Left renal cortex interstitium (tissue), 4 donors: ENCODE measurements at places on chromosomes 3 and 15.

GRCh38 chr3:65604863-65605526 lies 433.7 kb downstream of the MAGI1 start:
- DNase-seq: no peak

DNA sequence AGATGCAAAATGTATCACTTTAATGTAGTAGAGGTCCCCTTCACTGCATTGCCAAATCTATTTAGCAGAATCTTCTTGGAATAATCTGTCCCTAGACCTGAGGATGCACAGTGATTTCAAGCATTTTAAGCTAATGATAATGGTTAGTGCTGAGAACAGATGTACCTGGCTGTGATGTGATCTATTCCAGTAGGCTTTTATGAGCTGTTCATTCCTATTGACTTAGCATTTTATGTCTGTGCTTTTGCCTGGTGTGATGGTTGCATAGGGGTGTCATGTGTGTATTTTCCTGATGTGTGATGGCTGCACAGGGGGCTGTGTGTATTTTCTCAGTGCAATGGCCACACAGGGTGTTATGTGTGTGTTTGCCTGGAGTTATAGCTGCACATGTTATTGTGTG lies 272.9 kb downstream of the TIGIT start:
- no peak for DNase-seq

- no peak for DNase-seq
Measured at GRCh38 chr3:192850451-192850981, 67.1 kb downstream of the MB21D2 start.

DNA sequence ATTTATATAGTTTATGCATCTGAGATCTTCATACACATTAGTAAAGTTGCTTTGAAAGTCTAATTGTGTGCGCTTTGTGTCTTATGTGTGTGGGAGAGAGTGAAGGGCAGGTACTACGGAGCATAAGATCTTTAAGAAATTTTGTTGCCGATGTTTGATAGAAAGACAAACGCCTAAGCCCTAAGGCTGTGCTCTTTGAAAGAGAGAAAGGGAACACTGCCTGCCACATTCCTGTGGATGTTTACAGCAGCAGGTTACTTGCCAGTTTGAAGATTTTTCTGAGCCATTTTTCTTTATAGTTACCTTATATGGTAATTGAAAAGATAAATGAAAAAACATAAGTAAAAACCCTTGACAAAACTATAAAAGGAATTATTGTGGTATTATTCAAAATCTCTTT lies 17.0 kb downstream of the DTWD1 start:
- no peak for DNase-seq

DNA sequence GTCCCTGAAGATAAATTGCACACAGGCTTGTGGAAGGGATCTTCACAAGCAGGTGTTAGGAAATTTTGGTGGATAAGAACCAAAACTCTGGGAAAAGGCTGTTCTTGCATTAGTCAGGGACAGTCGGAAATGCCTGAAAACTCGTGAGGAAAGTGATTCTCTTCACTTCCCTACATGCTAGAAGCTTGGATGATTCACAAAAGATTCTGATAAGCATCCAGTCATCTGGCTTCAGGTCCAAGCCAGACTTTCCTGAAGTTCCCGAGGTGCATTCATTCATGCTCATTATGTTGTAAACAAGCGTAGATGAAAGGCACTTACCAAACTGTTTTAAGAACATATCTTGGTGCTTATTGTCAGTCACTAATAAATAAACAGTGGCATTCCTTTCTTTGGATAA lies 1028.7 kb downstream of the NTRK3 start:
- DNase-seq: no peak

- no peak for DNase-seq
Measured at GRCh38 chr3:139339219-139339906, 4.5 kb upstream of the MRPS22 start.

- no peak for DNase-seq
Measured at GRCh38 chr3:65713016-65713415, 325.7 kb downstream of the MAGI1 start.

DNA sequence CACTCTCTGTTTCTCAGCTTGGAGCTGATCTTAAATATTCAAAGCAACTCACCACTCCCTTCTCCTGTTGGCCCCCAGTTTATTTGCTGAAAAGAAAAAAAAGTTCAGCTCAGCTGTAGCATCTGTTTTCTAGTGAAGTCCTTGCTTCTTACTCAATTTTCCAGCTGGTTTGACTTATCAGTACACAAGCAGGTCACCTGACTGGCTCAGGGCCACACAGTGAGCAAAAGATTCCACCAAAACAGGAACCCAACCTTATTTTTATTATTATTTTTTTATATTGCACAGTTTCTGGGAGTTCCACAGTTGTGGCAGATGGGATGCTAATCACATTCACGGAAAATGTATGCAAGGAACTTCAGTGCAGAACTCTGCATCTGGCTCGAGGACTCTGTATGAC lies 390.7 kb upstream of the RGMA start:
- no peak for DNase-seq

DNA sequence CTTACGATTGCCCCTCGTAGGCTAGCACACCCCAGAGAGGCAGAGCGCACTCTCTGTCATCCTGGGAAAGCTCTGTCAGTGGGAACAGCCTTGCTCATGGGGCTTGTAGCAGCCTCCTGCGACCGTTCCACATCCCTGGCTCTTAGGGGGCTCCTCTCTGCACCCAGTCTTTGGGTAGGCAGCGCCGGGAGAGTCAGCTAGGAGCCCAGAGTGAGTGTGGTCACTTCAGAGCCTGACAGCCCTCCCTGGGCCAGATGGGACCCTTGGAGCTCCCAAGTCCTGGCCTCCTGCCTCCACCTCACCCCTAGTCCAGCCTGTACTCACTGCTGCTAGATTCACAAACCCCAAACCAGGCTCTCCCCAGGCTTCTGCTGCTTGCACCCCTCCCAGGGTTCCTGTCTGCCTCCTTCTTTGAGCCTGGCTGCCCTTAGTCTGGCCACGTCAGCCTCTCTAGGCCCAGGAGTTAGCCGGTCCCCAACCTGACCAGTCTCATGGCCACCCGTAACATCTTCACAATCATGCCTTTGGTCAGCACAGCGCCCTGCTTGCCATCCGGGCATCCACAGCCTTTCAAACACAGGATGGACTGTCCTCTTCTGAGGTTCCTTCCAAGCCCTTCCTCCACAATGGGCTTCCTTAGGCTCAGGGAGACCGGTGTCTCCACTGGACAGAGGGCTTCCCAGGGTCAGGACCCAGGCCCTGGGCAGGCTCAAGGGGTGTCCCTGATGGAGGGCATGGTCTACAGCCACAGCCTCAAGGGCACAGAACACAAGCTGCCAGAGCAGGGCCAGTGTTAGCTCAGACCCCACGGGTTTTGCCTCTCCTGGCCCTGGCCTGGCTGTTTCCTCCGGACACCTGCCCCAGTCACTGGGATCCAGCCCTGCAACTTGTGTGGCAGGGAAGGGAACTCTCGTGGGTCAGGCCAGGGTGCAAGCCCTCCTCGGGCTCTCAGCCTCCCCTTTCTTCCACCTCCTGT lies 4.6 kb downstream of the ACSBG1 start:
- DNase-seq: no peak

DNA sequence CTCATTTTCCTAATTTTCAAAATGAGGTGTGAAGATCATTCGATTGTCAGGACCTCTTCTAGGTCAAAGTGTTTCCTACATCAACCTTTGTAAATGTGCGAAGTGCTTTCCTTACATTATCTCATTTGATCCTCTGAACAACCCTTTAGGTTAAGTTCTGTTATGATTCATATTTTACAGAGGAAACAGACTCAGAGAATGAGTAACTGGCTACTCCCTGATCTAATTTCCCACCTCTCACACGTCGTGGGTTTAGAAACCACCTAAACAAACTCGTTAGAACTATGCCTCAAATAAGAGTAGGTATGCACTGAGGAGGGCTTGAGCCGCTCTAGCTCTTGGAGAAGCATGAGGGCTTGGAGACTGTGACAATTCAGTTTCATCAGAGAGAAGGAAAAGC lies 148.6 kb downstream of the CD47 start:
- DNase-seq: no peak

- no peak for DNase-seq
Measured at GRCh38 chr3:65314916-65315315, 627.1 kb upstream of the ADAMTS9 start.

- no peak for DNase-seq
Measured at GRCh38 chr3:115624029-115624741, 875 bp downstream of the GAP43 start.

DNA sequence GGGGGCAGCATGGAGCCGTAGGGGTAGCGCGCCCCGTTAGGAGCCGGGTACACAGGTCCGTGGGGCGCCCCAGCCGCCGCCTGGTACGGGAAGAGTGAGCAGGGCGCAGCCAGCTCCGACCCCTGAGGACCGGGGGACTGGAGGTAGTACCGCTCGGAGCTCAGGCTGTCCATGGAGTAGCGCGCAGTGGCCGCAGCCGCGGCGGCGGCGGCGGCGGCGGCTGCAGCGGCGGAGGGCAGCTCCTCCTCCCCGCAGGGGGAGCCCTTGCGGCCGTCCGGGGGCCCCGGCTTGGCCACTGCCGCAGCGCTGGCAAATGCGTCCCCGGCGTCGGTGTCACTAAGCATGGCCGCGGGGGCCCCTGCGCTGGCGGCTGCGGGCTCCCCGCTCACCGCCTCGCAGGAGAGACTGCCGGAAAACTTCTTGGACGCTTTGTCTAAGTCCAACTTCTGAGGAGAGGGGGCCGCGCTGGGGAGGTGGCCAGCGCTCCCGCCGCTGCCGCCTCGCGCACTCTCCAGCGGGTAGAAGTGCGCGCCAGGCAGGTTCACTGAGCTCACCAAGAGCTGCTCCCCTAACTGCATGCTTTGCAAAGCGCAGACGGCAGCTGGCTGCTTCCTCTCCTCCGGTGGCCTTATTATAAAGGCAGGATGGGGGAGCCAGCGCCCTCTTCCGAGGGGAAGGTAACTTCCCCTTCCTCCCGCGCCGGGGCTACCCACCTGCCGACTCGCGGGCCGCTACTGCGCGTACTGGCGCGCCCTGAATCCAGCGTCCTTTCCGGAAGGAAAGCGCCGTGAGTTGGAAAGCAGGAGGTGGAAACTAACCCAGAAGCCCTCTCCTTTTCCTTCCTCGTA lies at the start of gene EOMES:
TSS of gene EOMES (minus strand) at position 607 of the 848 bp plus-strand sequence. CDS start at position 578, 29 bp downstream.
- DNase-seq: no peak

DNA sequence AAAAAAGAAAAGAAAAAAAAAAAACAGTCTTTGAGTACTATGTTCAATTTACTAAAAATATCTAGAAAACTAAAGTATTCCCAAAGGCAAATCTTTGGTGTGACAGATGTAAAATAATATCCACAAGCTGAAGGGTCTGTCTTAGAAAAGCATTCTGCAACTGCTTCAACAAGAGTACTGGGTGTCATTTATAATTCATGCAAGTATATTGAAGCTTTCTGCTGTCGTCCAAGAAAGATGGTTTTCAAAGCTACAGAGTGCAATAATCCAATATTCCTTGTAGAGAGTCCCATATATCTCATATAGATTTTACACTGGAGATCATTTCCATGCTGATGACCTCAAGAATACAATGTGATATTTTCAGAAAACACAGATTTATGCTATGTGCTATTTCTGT lies 90.9 kb upstream of the SUCLG2 start:
- DNase-seq: no peak

- DNase-seq: no peak
Measured at GRCh38 chr15:60720086-60720485, 241.1 kb upstream of the ICE2 start.

- DNase-seq: no peak
Measured at GRCh38 chr15:57735891-57736290, 29.4 kb downstream of the POLR2M start.

DNA sequence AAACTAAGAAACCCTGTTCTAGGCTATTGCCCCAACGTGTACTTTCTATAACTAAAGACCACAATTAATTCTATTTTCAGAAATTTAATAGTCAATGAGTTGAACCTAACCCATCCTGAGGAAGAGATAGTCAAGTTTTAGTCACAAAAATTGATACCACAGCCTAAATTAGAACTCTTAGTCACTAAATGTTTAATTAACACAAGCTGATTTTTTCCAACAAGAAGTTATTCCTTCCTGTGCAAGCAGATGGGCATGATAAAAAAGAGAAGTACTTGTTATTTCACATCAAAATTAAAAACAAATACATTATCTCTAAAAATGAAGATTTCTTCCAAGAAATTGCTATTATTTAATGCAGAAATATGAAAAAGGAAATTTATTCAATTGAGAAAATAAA lies 38.4 kb upstream of the TERB2 start:
- no peak for DNase-seq

GRCh38 chr3:20375302-20375701 lies 189.3 kb upstream of the SGO1 start:
- DNase-seq: no peak

DNA sequence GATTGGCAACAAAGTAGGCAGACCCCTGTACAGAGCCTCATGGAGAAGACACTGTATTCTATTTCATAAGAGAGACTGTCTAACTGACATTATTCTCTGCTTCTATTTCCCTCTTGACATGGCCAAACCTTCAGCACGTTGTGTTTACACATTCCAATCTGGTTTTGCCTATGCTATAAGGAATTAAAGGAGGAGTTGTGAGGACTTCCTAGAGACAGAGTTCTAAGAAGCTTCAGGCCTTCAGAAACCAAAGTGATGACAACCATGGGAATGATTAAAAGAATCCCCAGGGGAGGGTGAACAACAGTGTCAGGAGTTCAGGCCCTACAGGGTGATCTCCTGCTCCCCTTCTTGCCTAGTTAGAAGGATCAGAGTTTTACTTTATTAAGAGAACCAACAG lies 44.9 kb upstream of the CAPN7 start:
- DNase-seq: no peak

- no peak for DNase-seq
Measured at GRCh38 chr3:30319713-30320112, 286.7 kb upstream of the TGFBR2 start.

GRCh38 chr3:131454501-131454900 lies 48.3 kb downstream of the MRPL3 start:
- DNase-seq: no peak

DNA sequence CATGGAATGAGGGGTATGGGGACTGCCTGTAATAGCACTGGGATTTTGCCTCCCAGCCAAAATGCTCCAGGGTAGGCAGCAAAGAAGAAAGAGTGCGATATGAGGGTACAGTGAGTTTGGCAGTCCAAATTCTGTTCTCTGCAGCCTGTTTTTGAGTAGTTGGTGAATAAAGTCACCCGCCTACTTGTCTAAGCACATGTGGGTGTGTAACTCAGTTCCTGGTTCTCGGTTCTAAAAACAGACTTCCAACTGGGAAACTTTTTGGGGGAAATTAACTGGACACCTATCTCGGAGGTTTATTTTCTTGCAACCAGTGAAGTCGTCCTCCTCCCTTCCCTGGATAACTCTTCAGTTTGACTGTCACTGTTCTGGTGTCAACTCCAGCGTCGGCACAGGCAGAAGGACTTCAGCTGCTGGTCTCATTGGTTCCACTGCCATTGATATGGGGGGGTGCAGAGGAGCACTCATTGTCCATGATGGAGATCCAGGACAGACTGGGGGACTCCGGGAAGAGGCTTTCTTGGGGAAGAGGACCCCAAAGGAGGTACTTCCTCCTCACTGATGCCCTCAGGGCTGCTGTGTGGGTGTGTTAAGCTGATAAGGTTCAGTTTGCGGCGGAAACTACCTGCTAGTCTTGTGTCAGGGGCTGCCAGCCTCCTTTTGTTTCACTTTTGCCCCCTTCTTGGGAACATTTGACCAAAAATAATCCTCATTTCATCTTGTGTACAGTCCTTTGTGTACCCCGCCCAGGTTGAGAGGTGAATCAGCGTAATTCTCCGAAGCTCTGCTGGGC lies 13.2 kb downstream of the GHRL start:
- no peak for DNase-seq
